ENCODE measurements at places on chromosomes 4 and X.

GRCh38 chr4:125244848-125245450, 69.8 kb upstream of the FAT4 start:
- no peak for DNase-seq

DNA sequence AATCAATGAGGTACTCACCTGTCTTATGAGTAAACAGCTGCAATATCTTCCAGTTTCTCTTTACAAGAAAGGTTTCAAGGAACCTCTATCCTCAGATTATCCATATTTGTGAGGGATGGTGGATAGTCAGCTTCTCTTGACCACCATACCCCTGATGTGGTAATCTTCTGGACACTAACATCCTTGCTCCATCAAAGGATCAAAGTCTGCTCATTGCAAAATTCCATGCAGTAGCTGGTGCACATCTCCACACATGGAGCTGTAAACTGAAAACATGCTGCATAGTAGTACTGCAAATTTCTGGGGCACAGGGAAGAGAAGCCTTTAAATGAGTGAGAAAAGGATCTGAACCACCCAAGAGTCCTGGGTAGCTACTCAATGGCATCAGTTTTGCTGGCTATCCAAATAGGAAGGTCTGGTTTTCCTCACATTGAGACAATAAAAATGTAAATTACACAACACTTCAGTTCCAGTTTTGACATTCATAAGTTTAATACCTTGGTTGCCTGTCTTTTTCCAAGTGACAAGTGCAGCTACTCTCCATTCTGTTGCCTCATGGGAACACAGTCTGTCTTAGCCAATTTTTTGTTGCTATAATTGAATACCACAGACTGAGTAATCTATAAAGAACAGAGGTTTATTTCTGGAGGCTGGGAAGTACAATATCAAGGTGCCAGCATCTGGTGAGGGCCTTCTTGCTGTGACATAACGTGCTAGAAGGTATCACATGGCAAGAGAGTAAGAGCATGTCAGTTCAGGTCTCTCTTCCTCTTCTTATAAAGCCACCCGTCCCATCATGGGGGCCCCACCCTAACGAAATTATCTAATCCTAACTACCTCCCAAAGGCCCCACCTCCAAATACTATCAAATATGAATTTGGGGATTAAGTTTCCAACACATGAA, 34.4 kb upstream of the ARHGEF6 start:
- no peak for DNase-seq

DNA sequence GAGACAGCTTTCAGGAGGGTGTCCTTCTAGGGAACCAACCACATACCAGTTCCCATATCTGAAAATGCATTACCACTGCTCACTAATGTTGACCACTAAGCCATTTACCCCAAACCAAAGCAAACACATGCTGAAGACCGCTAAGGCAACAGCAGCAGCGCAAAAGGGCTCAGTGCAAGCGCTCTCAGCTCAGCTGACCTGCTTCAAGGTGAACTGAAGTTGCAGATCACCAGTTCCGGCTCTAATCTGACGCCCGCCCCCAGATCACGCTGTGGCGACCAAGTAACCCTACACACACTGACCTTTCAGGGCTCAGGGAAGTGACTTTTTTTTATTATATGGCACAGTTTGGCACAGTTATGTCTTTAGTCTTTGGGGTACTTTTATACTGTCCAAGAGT, 5.8 kb downstream of the MECP2 start:
- no peak for DNase-seq

- DNase-seq: peak; percentile 61
These were observed 3.9 kb upstream of the SYN1 start for GRCh38 chrX:47623540-47624027.

GRCh38 chr4:71772592-71772991, 11.3 kb downstream of the GC start:
- no peak for DNase-seq
